ENCODE measurements at places on chromosomes 16 and 17.

- no peak for DNase-seq
Measured at GRCh38 chr17:41813699-41814124, 908 bp downstream of the FKBP10 start.

DNA sequence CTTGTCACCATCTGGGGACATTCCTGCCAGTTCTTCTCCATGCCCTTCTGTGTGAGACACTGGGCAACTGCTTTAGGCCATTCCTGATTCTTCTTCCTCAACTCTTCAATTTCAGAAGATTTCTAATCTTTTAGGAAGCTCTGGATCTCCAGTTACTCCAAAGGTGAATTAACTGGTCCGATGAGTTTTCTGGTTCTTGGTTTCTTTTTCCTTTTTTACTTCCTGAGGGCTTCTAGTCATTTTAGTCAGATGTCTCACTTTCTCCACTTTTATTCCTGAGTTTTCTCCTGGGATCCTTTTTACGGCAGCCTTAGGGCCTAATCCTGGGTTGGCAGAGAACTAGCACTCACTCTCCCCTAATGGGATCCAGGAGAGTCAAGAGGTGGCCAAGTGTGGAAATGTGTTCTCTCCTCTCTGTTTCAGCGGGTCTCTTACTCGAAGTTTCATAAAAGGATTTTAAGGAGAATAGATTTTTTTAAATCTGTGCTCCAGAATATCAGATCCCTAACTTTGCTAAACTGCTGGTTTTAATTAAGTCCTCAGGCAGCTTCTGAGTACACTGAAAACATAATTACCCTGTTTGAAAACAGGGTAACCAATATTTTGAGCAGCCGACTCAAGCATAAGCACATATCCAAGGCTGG, 107.6 kb downstream of the RMI2 start:
- no peak for DNase-seq

DNA sequence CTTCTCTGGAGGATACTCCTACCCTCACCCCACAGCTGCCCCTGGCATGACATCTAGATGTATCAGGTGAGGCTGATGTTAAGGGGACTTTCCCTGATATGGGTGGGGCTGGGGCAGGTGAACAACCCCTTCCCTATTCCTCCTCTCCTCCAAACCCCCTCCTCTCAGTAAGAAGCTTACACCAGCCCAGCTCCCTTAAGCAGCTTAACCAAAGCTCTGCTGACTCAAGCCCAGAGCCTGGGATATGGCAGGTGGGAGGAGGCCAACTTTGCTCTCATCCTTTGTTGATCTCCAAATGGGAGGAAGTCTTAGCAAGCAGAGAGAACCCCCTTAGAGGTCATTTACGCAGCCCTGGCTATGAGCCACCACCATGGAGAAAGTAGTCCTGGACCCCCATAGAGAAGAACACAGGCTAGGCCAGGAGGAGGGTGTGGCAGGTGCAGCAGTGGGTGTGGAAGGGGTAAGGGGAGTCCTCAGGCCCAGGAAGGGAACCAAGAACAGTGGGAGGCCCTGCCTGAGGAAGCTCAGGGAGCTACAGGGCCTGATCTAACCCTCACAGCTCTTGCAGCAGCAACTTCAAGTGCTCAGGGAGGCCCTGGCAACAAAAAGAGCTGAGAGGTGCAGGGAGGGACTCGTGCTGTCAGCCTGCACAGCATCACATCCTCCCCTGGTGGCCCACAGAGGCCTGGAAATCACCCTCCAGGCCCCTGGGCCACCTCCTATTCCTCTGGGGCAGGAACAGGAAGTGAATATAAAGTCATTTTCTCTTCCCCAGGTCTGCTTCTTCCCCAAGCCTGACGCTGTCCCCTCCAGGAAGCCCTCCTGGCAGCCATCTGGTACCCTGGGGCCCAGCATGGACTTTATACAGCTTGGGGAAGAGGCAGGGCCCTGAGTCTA, 2.9 kb downstream of the UNC119 start:
- no peak for DNase-seq

DNA sequence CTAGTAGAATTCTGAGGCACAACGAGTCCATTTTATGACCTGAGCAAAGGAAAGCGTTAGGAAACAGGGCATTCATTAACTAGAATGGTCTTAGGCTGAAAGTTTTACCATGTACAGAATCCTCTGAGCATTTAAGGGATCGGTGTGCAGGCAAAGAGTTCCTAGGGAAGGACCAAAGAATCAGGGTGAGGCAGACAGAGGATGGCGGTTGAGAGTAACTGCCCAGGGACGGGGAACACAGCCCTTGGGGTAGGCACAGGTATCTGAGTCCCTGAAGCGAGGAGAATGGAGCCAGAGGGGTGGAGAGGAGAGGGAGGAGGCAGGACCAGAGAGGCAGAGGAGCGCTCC, 14.0 kb upstream of the ITGB3 start:
- no peak for DNase-seq

- peak; percentile 54 for DNase-seq
Measured at GRCh38 chr17:64326420-64327054, 63.5 kb upstream of the TEX2 start.

GRCh38 chr16:47634727-47635126, 173.6 kb downstream of the PHKB start:
- no peak for DNase-seq

DNA sequence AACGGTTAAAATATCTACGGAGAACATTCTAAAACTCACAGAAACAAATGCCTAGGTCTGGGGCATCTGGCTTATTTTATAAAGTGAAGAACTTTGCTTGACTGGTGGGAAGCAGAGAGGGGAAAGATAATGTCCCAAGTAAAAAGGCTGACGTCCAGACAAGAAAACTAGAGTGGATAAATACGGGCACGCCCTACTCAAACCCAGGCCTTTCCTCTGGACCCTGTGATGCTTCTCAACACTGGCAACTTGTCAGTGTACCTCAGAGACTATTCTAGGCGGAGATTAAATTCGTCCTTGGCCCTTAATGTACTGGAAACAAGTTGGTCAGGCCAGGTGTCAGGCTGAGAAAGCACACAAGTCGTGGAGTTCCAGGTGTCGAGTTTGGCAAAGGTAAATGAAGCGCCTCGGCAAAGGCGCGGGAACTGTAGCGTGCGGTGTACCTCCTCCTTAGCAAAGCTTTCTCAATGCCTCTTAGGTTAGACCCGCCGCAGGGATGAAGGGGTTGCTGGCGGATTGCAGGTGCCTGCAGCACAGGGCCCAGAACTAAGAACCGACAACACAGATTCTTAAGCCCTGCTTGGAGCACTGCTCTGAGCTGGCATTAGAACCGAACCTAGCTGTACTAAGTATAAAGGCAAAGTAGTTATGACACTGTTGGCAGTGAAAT, 668 bp upstream of the UNK start:
- DNase-seq, result no peak

Measured in GOT3 (cell line).